ENCODE measurements at places on chromosomes 2 and 18.

- DNase-seq = peak; percentile 48
Measured at GRCh38 chr2:20411361-20411894, 35.4 kb upstream of the RHOB start.

- DNase-seq = no peak
Measured at GRCh38 chr18:53755914-53756609, 468.4 kb downstream of the MBD2 start.

GRCh38 chr2:142395291-142395690 is 264.5 kb upstream of the LRP1B start:
- DNase-seq = no peak

DNA sequence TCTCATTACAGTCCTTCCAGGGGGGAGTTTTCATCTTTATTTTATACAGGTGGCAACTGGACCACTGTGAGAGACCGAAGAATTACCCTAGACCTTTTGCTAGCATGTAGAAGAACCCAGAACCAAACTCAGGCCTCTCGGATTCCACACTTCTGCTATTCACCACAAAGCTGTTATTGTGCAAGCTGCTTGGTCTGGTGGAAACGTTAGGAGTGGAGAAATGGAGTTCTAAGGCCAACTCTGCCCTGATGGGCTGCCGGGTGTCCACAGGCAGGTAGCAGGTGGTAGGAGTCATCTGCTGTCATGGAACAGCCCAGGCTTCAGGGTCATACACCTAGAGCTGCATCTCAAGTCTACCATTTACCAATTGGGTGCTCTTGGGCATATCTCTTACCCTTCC is 218.8 kb downstream of the BCL11A start:
- DNase-seq = no peak

DNA sequence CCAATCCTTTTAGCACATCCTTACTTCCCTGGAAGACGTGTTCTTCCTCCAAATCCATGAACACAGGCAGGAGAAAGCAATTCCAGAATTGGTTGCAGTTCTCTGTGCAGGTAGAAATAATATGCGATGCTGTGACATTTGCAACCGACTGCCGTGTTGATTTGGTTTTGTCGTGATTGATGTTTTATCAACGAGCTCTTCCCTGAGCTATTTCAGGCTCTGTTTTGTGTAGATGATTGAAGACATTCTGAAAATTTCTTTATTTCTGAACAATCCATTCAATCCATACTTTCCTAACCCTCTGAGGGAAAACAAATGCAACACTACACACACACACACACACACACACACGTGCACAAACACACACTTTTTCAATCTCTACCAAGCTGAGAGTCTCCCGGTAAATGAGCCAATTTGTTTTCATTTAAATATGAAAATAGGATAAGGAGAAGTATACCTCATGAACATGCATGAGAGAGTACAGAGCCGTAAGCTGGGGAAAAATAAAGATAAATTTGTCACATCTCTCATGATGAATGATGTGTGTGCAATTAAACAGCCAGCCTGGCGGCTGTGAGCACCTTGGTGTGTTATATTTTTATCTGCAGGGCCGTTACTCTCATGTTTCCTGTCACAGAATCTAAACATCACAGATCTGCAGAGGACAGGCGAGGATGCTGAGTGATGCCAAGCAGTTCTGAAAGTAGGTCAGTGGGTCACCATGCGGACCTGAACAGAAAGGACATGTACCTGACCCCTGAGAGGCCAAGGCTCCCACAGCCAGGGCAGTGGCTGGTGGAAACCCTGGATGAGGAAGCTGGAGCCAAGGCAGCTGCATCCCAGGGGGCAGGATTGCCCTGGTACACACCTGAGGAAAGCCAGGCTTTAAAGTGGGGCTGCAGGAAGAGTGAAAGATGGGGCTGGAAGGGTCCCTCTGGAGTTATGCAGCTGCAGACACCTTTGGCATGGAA is 64.8 kb downstream of the PDCL3 start:
- DNase-seq = no peak

DNA sequence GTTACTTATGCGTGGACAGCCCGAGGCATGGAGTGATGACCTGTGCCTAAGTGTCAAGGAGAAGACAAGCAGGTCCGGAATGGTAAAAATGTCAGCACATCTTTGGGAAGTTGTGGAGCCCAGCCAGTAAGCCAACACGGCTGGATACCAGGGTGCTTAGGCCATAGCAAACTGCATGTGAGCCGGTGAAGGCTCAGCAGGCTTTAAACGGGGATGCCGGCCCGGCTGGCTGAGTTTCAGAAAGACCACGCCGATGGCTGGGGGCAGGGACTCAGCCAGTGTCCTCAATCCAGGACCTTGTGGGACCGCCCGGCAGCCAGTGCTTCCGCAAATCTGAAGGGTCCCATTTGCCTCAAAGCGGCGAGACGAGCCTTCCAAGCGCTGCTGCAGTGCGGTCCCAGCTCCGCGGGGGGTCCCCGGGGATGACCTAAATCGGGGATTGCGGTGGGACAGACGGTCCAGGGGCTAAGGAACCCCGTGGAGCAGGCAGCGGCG is 946 bp upstream of the AGAP1 start:
- no peak for DNase-seq

DNA sequence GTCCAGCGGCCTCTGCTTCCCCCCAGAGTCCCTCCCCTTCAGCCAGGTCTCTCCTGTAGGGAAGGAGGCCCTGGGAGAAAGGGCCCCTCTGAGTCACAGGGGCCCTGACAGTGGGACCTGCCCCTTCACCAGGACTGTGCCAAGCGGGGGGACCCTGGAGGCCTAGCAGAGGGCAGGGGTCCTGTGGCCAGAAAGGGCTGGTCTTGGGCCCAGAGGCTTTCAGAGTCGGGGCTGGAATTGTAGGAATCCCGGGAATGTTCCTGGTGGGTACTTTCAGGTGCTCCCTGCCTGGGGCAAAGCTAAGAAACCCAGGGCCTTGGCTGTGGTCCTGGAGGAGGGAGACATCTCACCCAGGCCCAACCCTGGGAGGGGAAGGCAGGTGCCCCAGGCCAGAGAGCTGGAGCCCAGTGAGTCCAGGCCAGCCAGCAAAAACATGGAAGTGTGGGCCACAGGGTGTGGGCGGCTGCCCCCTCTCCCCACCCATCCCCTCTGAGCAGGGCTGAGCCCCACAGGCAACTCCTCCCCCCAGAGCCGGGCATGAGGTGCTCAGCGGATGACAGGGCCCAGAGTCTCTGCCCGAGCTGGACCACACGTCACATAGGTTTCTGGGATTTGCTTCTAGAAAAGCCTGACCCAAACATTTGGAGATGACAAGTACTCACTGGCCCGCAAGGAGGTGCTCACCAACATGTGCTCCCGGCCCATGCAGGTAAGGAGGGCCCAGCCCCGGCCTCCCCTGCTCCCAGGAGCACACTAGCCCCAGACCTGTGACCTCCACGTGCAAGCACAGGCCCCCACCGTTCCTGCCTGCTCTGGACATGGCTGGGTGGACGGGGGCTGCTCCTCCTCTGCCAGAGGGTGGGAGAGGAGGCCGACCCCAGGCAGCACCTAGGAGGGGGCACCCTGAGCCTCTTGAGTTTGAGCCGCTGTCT is 48.2 kb upstream of the ALPP start:
- DNase-seq = no peak

GRCh38 chr2:137155356-137156104 is 390.2 kb downstream of the THSD7B start:
- no peak for DNase-seq

GRCh38 chr2:191696001-191696400 is 18.1 kb downstream of the NABP1 start:
- no peak for DNase-seq

GRCh38 chr2:227789803-227790202 is 23.8 kb upstream of the CCL20 start:
- DNase-seq = no peak

GRCh38 chr2:159615367-159616285 is 722 bp downstream of the BAZ2B start:
- peak; percentile 26 for DNase-seq

DNA sequence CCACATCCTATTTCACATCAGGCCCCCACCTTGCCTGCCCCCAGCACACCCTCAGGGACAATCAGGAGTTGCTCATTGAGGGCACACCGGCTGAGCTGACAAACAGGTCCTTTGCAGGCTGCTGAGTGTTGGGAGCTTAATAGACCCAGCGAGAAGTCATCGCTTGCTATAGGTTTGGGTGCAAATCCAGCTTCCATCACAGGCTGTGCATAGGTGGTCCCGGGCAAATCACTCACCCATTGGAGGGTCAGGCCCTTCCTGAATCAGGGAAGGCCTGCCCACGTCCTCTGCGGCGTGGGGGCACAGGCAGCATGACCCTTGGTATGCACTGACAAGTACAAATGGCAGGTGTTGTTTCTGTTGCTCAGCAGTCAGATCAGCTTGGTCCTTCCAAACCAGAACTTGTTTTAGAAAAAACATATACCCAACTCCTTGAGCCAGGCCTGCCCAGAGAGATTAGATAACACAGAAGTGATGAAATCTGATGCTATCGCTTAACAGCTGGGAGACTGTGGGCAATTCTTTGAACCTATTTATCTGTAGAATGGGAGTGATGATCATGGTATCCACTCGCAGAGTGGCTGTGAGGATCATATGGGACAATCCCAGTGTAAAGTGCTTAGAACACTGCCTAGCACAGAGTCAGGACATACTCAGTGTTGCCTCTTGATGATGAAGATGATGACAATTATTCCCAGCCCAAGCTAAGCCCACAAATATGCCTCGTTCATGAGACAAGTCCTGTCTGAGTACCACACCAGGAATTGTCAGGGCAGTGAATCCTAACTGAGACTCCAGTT is 34.9 kb downstream of the SMAD7 start:
- no peak for DNase-seq

GRCh38 chr2:85078536-85078935 is 54.7 kb upstream of the TCF7L1 start:
- DNase-seq = no peak

GRCh38 chr2:150876251-150876950 is 385.3 kb downstream of the RBM43 start:
- no peak for DNase-seq

DNA sequence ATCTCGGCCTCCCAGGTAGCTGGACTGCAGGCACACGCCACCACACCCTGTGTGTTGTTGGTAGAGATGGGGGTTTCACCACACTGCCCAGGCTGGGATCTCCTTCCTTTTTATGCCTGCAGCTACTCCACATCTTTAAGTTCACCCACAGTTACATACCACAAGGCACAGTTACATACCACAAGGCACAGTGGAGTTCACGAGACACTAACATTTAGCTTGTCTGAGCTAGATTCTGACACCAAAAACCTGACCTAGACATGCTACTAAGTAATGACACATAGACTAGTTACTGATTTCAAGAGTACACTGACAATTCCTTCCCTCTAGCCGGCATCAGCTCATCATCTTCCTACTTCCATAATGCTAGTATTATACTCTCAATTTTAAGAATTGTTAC is 4.3 kb downstream of the POLR2D start:
- no peak for DNase-seq

DNA sequence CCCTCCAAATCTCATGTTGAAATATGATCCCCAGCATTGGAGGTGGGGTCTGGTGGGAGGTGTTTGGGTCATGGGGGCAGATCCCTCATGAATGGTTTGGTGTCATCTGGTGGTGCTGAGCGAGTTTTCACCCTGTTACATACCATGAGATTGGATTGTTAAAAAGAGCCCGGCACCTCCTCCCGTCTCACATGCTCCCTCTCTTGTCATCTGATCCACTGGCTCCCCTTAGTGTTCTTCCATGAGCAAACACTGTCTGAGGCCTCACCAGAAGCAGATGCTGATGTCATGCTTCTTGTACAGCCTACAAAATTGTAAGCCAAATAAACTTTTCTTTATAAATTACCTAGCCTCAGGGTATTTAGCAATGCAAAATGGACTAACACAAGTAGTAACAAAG is 405.0 kb upstream of the SLC39A10 start:
- no peak for DNase-seq

- no peak for DNase-seq
Measured at GRCh38 chr2:30655211-30655610, 152.0 kb downstream of the CAPN13 start.

DNA sequence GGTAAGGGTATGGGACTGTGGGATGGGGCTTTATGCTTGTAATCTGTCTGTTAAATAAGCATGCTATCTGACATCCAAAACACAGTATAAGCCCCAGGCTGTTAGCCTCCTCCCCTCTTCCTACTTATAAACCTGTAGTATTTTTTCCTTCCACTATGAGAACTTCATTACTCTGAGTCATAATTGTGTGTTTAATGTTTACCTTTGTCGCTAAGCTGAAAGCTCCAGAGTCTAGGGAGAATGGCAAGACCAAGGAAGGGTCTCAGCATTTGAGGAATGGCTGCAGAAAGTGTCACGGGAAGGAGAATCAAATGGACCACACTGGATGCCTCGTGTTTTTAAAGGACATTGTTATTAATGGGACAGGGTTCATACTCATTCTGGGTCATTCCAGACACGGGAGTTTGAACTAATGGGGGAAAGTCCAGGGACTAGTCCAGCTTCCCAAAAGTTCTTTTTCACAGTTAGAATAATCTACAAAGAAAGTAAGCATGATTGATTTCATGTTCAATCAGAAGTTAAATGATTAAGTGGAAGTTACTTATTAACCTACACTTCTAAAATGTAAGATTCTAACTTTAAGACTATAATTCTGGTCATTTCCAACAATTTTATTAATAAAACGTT is 292.2 kb downstream of the AFF3 start:
- no peak for DNase-seq

GRCh38 chr2:159549234-159549633 is 67.1 kb downstream of the BAZ2B start:
- no peak for DNase-seq

DNA sequence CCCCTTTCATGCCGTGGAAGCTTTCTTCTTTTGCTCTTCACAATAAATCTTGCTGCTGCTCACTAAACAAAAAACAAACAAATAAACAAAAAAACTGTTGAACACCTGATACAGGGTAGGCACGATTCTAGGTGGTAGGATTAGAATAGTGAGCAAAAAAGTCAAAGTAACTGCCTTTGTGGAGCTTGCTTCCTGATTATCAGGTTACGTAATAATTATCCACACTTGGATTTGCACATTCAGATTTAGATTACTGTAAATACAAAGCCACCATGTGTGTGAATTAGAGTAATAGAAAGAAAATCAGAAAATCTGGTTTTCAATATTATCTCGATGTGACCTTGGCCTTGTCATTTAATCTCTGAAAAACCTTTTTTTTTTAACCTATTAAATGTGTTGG is 307.1 kb downstream of the NRXN1 start:
- no peak for DNase-seq

DNA sequence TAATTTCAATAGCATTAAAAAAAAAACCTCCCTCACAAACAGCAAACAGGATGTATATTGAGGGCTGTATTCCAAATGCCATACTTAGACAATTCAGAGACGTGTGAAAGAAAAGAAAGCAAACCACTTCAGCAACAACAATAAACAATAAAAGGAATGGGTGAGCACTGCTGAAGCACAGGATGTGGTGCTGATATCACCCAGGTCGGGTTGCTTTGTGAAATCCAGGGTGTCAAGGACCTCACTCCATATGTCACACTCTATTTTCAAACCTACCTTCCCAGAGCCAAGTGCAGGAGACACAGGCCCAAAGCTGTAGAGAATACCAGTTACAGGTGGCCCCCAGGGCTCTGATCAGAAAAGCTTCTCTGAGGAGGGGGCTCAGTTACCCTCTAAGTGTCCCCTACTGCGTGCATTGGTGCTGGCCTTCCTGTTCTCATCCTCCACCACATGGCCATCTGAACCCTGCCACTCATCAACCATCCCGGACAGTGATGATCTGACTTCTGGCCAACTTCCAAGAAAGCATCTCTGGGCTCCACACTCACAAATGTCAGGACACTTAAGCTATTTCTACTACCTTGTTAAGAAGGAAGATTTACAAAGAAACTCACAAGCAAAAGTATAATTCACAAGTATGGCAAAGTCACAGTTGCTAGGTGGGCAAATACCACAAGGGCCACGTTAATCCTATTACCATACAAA is 363.0 kb downstream of the SS18 start:
- DNase-seq = no peak
